ENCODE measurements at places on chromosomes 11 and 22.

DNA sequence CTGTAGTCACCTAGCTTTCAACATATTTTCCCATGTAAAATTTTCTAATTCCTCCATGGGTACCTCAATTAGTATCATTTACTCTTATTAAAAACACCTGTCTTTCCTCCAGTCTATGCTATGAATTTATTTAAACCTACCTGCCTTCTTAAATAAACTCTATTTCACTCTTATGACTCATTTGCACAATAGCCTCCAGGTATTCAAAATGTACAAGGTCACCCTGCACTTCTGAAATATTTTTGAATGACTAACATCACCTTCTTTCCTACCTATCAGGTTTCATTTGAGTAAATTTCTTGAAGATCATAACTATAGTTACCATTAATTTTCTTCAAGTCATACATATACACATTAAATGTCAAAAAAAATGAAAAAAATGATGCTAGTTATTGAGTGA, 939.7 kb downstream of the DLG2 start:
- no peak for DNase-seq

DNA sequence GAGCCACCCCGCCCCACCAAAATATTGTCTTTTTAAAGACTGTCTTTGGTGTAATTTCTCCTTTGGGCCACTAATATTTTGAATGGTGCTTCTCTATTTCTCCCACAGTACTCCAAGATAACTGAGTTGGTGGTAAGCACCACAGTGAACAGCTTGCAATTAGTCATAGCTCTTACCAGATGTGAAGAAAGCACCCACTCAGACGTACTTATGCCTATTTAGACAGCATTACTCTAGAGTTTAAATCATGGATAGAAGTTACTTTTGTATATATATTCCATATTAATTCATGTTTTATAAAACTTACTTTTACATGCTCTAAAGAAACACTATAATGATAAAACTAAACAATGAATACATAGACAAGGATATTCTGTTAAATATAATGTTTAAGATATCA, 12.7 kb downstream of the ANO3 start:
- no peak for DNase-seq

- peak; percentile 94 for DNase-seq
Measured at GRCh38 chr22:27124351-27124966, 467.1 kb downstream of the MIAT start.

DNA sequence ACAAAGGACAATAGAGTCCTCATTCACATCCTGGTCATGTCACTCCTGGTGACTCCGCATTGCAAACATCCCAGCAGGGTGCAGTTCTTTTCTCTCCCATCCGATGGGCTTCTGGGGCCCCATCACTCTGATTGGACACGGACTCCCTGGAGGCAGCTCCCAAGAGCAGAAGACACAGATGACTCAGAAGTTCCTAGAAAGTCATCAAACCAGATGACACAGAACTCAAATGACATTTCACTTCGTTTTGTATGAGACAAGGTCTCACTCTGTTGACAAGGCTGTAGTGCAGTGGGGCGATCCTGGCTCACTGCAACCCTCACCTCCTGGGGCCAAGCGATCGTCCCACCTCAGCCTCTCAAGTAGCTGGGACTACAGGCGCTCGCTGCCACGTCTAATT, 33.2 kb downstream of the ZNF195 start:
- DNase-seq = no peak

DNA sequence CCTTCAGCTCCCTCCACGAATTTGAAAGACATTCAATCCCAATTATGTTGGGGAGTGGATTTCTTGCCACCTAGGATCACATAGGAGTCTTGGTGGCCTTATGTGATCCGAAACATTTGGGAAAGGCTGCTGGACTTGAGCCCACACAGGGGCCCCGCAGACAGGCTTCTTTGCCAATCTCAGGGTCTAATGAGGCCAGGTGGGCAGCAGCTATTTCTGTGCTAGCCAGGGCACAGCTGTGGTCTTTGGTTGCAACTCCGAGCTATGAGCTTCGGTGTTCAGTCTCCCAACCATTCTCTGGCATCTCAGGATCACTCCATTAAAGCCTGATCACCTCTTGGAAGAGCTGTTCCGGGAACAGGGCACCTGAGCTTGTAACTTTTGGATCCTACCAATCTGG, 84.4 kb downstream of the TP53I11 start:
- DNase-seq = no peak

Measured in brain (organoid and tissue), 16 donors.